ENCODE measurements at places on chromosomes 16 and 17. TPM values are rescaled to one million over a fixed set of nuclear protein-coding genes. Genes with fewer than 3 reads are reported as not detected.

ASGR1 gene
- 1.9 TPM for total RNA-seq

ACBD4 gene
- total RNA-seq, result 27.9 TPM

TSPOAP1 gene
- total RNA-seq, result 26.3 TPM

SOX15 gene
- total RNA-seq, result 0.81 TPM

CBFA2T3 gene
- total RNA-seq, result 3.9 TPM

SULT1A1 gene
- total RNA-seq, result 7.0 TPM

B3GNT9 gene
- total RNA-seq, result 33.5 TPM

PRAC1 gene
- not detected for total RNA-seq

UBE2G1 gene
- total RNA-seq, result 47.7 TPM

SYCE1L gene
- total RNA-seq, result not detected

- no peak for DNase-seq
Observed at GRCh38 chr16:35185366-35186044, 1726.1 kb downstream of the TP53TG3F start.

DNA sequence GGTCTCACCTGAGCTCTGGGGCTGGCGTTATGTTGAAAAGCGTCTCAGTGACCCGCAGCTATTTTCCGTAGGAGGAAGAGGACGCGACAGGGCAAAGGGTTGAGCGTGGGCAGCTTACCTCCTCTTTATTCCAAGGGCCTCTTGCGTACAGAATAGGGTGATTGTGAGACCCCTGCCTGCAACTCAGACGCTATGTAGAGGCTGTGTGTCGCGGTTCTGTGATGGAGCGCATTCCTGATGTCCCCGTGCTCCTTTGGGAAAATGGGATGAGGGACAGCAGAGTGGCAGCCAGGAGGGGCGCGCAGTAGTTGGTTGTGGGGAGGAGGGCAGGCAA lies 531 bp upstream of the CDH8 start:
- no peak for DNase-seq

DNA sequence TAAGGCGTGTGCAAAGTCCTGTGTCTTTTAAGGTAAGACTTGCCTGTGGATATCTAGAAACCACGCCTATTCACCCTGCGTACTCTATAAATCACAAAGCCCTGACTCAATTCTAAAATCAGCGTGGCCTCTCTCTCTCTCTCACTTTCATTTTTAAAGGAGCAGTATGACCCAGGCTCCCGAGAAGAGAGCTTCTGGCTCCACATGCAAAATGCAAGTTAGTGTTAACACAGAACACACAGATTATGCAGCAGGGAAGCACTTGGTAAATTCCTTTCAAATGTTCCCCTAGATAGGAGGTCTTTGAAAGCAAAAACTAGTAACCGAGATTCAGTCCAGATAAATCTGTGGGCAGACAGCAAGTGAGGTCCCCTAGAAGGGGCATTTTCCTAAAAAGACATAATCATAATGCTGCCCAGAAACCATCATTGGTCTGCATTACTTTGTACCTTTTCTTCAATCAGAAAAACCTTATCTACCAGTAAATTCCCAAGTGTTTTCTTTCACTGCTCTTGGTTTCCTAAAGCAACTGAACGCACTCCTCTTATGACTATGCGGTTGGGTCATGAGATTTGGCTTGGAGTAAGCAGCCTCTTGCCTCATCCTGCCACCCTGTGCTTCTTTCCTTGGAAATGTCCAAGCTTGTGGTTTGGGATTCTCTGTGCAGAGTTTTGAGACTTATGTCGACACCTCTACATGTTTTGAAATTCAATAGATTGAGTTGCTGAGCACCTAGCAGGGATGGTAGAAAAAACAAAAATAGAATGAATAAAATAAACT lies 31.7 kb upstream of the KCNJ2 start:
- DNase-seq, result peak; percentile 4

DNA sequence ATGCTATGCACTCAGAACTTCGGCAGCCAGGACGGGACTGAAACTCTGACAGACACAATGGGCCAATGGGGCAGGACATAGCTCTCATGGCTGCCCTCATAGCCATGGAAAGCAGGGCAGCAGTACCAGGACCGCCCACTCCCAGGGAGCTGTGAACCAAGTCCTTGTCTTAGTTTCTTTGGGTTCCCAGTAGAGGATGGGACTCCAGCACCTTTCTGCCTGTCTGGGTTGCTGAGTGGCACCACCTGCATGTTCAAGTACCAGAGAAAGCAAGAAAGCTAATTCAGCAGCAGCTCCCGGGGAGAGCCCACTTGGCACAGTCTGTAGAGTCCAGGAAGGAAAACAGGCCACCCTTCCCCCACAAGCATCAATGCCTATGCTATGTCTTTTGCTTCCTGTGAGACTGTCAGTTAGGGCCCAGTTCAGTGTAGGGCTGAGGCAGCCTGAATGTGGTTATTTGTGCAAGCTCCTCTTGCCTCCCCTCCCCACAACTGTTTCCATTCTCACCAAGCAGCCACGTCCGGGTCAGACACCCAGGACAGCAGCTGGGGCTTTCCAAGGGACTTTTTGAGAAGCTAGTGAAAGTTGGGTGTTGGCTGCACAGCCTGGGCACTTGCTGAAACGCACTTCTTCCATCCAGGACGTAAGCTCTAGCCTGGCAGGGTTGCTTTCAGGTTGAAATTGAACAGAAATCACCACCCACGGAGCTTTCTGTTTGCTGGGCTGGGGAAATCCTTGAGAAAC lies 7.8 kb downstream of the SUPT4H1 start:
- DNase-seq, result no peak

DNA sequence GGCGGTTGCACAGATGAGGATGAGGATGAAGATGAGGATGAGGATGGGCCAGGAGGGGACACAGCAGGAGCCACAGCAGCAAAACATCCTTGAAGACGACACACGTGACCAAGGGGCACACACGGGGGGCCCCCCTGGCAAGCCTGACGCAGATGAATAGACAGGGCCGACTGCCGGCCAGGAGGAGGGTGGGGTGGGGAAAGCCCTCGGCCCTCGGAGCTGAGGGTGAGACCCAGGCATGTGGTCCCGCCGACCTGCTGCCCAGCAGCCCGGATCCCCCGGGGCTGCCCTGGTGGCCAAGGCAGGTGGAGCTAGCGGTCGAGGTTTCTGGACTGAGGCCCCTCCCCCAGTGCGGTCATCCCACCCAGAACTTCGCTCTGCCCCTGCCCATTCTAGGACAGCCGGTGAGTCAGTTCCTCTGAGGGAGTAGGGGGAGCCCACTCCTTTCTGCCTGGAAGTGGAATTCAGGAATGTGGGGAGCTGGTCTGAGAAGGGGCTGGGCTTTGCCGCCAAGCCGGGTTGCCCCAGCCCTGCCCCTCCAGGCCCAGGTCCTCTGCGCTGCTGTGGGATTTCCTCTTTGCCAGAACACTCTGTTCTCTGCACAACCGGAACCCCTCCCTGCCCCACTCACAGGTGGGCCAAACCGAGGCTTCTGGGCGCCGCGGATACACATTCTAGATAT lies 9.9 kb downstream of the CYGB start:
- DNase-seq, result peak; percentile 38

DNA sequence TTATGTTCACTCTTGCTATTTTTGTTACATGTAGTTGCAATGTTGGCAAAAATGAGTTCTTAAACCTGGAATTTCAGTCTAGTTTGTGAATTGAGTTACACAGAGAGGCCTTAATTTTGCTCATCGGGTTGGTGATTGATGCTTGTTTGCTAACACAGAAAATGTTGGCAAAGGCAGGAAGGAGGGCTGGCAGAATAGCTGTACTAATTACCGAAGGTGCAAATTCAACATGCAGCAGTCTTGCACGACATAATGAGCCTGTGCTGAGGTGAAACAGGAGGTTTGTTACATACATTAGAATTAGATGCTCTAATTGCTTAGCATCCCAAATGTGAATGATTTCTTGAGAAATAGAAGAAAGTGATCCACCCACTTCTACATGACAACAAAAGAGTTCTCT lies 475.0 kb upstream of the TOM1L1 start:
- DNase-seq, result no peak

- DNase-seq, result no peak
Observed at GRCh38 chr16:13938480-13938879, 18.5 kb downstream of the ERCC4 start.

DNA sequence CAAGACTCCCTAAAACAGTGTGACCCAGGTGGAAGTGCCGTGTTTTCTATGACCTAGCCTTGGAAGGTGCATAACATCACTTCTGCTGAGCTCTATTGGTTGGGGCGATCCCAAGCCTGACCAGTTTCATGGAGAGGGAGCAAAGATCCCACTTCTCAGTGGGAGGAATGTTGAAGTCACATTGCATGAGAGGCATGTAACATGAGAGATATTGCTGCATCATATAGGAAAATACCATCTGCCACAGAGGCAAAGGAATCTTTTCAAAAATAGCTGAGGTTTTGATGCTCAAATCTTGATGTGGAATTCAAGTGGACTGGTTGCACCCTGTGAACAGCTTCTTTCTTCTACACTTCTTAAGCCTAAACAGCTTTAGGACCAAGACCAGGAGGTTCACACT lies 56.4 kb upstream of the NLRP1 start:
- DNase-seq, result no peak

DNA sequence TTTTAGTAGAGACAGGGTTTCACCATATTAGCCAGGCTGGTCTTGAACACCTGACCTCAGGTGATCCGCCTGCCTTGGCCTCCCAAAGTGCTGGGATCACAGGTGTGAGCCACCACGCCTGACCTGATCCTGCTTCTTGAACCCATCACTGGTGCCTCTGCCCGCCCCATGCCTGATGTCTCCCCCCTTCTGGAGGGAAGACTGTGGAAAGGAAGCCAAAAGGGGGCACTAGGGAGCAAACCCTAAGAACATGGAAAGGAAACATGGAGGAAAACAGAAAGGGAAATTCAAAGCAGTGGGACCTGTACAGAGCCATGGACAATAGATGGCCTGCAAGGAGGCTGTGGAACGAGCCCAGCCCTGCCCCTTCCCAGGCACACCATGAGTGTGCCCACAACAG lies 31.1 kb upstream of the FASN start:
- DNase-seq, result no peak

GRCh38 chr16:59320657-59321056 lies 586.5 kb upstream of the GOT2 start:
- no peak for DNase-seq

GRCh38 chr16:75195811-75196790 lies 10.9 kb downstream of the CTRB2 start:
- no peak for DNase-seq

GRCh38 chr17:42122371-42123303 lies at the start of gene HSPB9:
TSS of gene HSPB9 (plus strand) at chr17:42122804. CDS start at chr17:42122851, 47 bp downstream.
- no peak for DNase-seq

- no peak for DNase-seq
Observed at GRCh38 chr17:37310940-37311339, 64.8 kb upstream of the C17orf78 start.

DNA sequence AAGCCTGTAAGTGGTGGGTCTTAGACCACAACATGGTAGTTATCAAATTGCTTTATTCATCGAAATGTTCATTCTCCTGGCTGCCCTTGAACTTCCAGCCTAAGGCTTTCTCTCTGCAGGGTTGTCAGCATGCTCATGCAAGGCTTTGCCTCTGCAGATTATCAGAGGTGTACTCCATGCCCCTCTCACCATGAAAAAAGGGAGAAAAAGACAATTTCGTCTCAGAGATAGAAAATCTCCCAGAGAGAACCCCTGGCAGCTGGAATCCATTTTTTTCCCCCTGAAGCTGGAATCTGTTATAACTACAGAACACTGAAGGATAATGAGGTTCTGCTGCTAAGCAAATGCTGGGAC lies 33.9 kb upstream of the METTL9 start:
- no peak for DNase-seq

GRCh38 chr17:17487998-17488397 lies 8.2 kb downstream of the RASD1 start:
- no peak for DNase-seq

GRCh38 chr17:28926786-28927185 lies 23.9 kb upstream of the DHRS13 start:
- DNase-seq, result no peak

DNA sequence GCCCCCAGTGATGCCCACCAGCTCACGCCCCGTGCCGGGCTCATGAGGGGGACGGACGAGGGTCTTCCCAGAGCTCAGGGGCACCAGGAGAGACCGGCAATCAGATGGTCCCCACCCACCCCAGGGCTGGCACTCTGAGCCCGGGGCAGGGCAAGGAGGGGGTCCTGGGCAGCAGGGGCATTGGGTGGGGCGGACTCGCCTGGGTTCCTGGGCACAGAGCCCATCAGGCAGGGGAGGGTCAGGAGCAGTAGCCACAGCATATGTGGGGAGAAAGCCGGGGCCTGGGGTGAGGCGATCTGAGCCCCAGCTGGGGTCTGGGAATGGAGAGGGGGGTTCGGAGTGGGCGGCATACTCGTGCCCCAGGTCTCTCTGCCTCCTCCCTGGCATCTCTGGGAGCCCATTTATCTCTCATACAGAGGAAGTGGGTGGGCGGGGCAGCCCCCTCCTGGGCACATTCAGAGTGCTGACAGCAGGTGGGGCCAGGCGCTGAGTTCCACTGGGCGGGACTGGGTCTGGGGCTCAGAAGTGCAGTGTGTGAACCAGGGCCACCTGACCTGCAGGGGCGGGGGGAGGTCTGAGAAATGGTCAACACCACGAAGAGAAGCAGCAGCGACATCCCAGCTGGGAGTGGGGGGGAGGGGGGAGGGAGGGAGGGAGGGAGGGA lies 20.5 kb upstream of the UBE2I start:
- no peak for DNase-seq

DNA sequence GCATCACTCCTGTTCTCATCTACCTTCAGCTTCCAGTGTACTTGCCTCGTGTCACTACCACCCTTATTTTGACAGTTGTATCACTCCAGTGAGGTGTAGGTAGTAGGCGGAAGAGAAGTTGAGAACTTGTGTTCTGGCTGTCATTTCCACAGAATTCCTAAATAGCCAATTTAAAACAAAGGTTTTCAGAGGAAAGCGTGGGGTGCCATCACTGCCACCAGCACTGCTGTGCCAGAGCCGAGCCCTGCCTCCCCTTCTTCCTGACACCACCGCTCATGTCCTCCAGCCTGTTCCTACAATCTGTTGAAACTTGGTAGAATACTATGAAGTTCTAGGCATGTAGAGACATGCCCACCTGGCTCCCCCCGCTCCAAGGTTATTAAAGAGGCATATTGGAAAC lies 215.8 kb downstream of the TANC2 start:
- DNase-seq, result no peak

DNA sequence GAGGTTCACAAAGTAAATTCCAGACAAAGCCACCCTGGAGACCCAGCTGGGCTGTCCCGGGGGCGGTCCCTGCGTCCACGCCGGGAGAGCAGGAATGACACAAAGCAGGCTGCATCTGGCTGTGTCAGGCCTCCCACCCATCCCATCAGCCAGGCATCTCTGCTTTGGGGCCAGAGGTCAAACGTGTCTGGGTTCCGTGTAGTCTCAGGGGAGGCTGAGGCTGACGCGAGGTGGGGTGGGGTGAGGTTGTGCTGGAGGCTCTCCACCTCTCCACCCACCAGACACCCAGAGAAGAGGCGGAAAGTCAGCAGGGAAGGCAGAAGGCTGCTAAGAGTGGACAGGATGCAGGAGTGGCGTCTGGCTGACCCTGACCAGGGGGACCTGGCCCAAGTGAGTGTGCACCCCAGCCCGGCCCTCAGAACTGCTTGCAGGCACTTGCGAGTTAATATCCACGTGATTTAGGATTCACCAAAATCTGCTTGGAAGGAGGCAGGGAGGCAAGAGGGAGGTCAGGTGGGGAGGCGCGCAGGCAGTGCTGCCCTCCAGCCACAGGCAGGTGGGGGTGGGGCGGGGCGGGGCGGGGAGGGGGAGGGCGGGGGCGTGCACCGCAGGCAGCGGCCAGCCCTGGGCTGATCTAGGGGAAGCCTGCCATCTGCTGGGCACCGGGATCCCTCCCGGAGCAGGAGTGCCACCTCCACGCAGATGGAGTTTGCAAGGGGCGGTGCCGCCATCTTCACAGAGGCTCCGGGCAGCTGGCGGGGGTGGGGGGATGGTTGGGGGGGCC lies 44.3 kb downstream of the TBC1D16 start:
- no peak for DNase-seq

GRCh38 chr17:36935671-36936454 lies 1.4 kb upstream of the LHX1 start:
- DNase-seq, result no peak
